NAMALWA (cell line): ENCODE measurements at places on chromosomes 7 and 10.
A peak's percentile ranks its signal among the peaks of the same experiment; 100 is the strongest.

- no peak for DNase-seq
These were observed 166.7 kb downstream of the SEPTIN7 start for GRCh38 chr7:35967366-35968139.

GRCh38 chr7:155360495-155361345, 63.0 kb downstream of the INSIG1 start:
- peak; percentile 34 for DNase-seq

GRCh38 chr7:70426249-70426880, 705.6 kb upstream of the GALNT17 start:
- DNase-seq: peak; percentile 69

- DNase-seq: no peak
These were observed 409.0 kb upstream of the LRGUK start for GRCh38 chr7:133718131-133718530.

GRCh38 chr7:18212758-18213157, 185.1 kb upstream of the PRPS1L1 start:
- DNase-seq: no peak

GRCh38 chr7:123655614-123656013, at the start of gene LMOD2:
Gene LMOD2, plus strand, starts transcription at chr7:123655866. Its CDS starts 98 bp downstream, at chr7:123655964.
- no peak for DNase-seq

DNA sequence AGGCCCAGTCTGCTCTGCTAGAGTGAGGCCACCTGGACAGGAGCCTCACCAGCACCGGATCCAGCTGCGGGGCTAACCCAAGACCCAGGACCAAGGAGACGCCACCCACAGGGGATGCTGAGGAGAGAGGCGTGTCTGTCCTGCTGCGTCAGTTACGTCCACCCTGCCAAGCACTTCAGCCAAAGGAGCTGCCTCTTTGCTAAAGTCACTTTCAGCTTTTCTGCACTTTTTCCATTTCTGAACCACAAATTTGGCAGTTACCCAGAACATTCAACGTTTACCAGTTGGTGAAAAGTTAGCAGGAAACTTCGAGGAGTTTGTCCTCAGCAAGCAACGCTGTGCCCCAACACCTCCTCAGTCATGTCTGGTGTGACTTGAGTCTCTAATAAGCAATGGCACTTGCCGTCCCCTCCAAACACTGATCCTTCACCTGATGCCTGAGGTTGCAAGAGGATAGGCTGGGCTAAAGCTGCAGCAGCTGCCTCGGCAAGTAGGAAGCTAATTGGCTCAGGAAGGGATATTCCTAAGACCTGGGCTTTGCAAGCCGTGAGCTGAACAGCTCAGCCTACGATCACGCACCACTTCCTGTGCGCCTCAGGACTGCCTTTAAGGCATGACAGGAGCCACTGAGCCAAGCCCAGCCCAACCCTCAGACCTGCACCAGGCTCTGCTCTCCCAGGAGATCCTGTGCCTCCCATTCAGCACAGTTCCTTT, 40.1 kb downstream of the KCNH2 start:
- DNase-seq: no peak

DNA sequence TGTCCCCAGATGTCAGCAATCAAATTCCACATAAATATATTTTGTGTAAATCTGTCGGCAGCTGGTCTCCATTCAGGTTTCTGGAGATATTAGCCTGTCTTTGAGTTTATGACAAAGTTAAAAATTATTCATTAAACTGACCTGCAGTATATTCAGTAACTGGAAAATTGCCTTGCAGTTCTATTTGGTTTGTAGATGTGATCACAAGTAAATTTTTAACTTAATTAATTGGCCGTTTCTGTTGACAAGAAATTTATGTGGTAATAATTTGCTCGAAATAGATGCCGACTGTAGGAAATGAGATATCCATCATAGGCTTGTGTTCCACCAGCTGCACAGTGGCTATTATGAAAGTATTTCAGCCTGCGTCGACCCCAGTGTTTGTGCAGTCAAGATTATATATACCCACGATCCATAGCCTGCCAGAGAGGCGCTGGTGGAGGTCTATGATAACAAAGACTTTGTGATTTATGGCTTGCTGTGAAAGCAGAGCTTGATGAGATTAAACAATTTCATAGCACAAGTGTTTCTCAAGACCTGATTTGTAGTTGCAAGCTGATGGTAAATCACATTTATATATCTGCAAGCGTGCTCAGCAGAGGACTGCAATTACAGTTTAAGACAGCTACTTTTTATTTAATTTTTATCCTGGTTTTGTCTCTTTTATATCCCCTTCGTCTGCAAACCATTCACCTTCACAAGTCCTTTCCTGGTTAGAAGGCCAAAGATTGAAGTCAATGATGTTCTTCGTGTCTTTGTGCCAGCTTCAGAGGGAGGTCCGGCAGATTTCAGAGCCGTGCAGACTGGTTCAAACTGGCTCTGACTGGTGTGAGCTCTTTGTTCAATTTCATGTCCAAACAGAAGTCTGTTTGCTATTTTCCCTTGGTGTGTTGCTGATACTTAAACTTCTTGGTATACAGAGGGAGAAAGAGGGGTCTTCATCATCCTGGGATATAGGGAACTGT, 850.9 kb downstream of the LRMDA start:
- DNase-seq: no peak

DNA sequence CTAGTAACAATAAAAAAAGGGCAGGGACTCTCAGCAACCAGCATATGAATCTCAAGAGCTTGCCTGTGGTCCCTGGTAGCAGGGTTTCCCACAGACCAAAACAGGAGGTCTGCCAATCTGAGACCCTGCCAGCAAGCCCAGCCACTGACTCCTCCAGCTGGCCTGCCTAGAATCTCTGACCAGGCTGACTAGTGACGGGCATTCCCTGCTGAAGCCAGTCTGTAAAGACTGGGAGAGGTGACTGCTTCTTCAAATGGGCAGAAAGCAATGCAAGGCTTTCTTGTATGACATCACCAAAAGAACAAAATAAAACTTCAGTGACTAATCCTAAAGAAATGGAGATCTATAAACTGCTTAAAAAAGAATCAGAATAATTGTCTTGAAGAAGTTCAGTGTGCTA, 249.4 kb downstream of the TCF7L2 start:
- DNase-seq: no peak

- peak; percentile 57 for DNase-seq
These were observed 19.9 kb upstream of the LMOD2 start for GRCh38 chr7:123635551-123636359.

GRCh38 chr10:63431962-63432797, 33.6 kb downstream of the JMJD1C start:
- no peak for DNase-seq

DNA sequence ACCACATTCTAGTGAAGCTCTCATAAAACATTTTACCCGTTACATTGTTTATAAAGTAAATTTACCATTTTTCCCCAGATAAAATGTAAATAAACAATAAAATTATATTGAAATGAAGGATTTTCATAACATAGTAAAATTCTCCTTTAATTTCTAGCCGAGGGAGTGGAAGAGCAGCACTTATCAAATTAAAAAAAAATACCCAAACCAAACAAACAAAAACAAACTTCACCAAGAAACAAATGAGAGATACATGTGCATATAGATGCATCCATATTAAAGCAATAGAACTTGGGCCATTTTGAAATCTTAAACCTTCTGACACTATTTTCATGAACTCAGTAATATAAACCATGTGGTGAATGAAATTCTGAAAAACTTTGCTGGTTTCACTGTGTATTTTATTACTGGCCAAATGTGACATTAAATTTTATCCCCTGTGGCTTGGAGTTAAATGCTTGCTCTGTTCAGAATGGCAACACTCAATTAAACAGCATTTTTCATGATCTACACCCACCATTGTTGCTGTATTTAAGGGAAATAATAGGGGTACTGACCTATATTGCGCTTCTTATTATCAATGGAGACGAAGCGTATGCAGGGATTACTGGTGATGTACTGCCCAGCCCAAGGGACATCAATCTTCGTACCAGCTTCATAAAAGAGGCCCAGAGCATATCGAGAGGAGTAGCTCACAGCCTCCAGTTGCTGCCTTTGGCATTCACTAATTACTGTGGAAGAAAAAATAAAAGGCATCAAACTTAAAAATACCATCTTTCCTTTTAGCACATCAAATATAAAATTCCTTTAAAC, 220.9 kb downstream of the RNLS start:
- DNase-seq: no peak

- DNase-seq: no peak
These were observed 145.0 kb upstream of the CALCR start for GRCh38 chr7:93719546-93719945.

GRCh38 chr10:30028006-30028737, 31.2 kb downstream of the JCAD start:
- DNase-seq: no peak

GRCh38 chr7:141679014-141679413, 23.0 kb downstream of the DENND11 start:
- no peak for DNase-seq
